Progenitor cell of endocrine pancreas (in vitro differentiated cells): ENCODE measurements at places on chromosomes 16 and 17.

- no peak overlapping the region for H3K27ac ChIP-seq
- H3K36me3 ChIP-seq, result no peaks in the 10 kb centered on the region
- H3K4me3 ChIP-seq, result no peak overlapping the region
- H3K4me1 ChIP-seq, result peaks cover 4% of the 10 kb centered on the region
- peaks cover 25% of the 10 kb centered on the region for H3K27me3 ChIP-seq
- DNase-seq, result no peak
Observed at GRCh38 chr16:77853161-77853560, 64.8 kb downstream of the VAT1L start.

GRCh38 chr16:10256784-10257641 is 74.8 kb upstream of the GRIN2A start:
- DNase-seq, result no peak
- H3K27me3 ChIP-seq, result no peaks in the 10 kb centered on the region
- H3K4me3 ChIP-seq, result no peak overlapping the region
- peaks cover 23% of the 10 kb centered on the region for H3K4me1 ChIP-seq
- H3K36me3 ChIP-seq, result no peaks in the 10 kb centered on the region

DNA sequence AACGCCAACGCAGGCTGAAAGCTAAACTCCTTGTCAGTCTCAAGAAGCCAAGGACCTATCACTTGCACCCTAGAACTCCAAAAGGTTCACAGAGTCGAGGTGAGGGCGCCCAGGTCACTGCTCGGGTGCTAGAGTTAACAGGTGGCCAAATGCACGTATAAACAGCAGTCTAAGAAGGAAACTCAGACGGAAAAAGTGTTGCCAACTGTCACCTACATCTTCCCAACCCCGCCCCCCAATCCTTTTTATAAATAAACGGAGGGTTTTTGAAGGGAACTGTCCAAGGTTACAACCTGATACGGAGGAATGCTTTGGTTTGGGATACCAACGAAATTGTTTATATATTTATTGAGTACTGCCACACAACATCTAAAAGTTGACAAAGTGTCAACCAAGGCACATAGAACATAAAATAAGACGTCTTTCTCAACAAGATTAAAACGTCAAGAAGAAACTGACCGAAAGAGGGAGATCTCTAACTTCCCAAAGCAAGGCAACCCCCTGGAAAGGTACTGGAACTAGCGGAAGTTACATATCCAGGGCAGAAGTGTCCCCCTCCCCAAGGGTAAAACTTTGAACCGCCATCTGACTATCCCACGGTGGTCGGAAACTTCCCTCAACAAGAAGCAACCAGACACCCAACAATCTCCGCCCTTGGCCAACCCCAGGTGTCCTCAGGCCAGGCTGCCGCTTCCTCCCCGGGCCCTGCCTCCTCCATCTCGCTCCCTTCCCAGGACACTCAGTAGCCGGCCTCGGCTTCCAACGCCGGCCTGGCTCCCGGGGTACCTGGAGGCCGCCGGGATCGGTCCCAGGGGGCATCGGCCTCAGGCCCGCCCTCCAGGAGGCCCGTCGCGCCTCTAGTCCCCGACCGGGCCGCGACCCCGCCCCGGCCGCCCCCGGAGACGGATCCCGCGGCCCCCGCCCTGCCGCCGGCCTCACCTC is 982 bp downstream of the SPAG9 start:
- H3K27ac ChIP-seq, result peak overlapping the region; percentile 99
- H3K27me3 ChIP-seq, result no peaks in the 10 kb centered on the region
- peaks cover 28% of the 10 kb centered on the region for H3K4me1 ChIP-seq
- H3K36me3 ChIP-seq, result no peaks in the 10 kb centered on the region
- no peak for DNase-seq
- H3K4me3 ChIP-seq, result peak overlapping the region; percentile 96

GRCh38 chr17:77645072-77646045 is 313.1 kb upstream of the TNRC6C start:
- H3K4me1 ChIP-seq, result no peaks in the 10 kb centered on the region
- peaks cover 37% of the 10 kb centered on the region for H3K27me3 ChIP-seq
- H3K36me3 ChIP-seq, result peaks cover 4% of the 10 kb centered on the region

DNA sequence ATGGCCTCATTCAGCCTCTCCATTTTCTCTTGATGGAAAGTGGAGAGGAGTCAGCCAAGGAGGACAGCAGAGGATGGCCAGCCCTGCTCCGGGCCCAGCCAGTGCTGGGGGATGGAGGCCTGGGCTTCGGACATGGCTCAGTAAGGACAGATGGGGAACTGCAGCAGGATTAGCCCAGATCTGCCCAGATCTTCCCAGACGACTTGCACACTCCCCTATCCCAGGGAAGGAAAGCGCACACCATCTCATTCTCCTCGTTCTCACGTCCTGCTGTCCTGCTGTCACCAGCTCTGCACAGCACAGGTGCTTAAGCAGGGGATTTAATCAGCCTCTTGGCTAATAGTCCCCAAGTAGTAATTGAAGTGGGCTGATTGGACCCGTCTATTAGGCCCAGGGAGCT is 100.2 kb upstream of the SDK2 start:
- H3K27me3 ChIP-seq, result peaks cover 29% of the 10 kb centered on the region
- peaks cover 2% of the 10 kb centered on the region for H3K4me1 ChIP-seq
- H3K4me3 ChIP-seq, result no peak overlapping the region
- no peaks in the 10 kb centered on the region for H3K36me3 ChIP-seq

GRCh38 chr17:59149841-59150511 is 5.0 kb downstream of the SKA2 start:
- H3K4me1 ChIP-seq, result peaks cover 27% of the 10 kb centered on the region
- peaks cover 4% of the 10 kb centered on the region for H3K36me3 ChIP-seq
- no peak overlapping the region for H3K4me3 ChIP-seq
- no peak overlapping the region for H3K27ac ChIP-seq
- no peak for DNase-seq
- H3K27me3 ChIP-seq, result no peaks in the 10 kb centered on the region

GRCh38 chr17:45906237-45906636 is 11.9 kb downstream of the MAPT start:
- H3K27me3 ChIP-seq, result peaks cover 39% of the 10 kb centered on the region
- DNase-seq, result no peak
- H3K27ac ChIP-seq, result no peak overlapping the region
- no peaks in the 10 kb centered on the region for H3K36me3 ChIP-seq
- H3K4me1 ChIP-seq, result no peaks in the 10 kb centered on the region

- H3K36me3 ChIP-seq, result peaks cover 7% of the 10 kb centered on the region
- H3K4me3 ChIP-seq, result no peak overlapping the region
- H3K27me3 ChIP-seq, result no peaks in the 10 kb centered on the region
- DNase-seq, result no peak
- no peak overlapping the region for H3K27ac ChIP-seq
Observed at GRCh38 chr17:80957461-80957941, 34.1 kb upstream of the CHMP6 start.

DNA sequence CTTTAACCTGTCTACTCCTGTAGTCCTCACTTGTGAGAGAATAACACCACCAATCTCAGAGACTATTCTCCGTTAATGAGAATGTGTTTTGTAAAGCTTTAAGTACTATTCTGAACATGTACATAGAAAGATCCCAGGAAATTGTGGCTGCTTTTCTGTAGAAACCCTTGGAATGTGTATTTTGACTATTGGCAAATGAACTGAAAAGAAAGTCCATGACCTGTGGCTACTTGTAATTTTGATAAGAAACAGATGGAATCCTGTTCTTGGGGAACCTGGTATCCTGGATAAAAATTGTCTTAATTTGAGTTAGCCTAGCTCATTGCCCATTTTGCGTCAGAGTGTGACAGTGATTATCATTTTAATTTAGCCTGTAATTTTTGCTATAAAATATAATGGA is 9.1 kb downstream of the CTCF start:
- H3K4me1 ChIP-seq, result peaks cover 1% of the 10 kb centered on the region
- no peaks in the 10 kb centered on the region for H3K27me3 ChIP-seq
- H3K27ac ChIP-seq, result no peak overlapping the region
- no peak overlapping the region for H3K4me3 ChIP-seq

- H3K4me3 ChIP-seq, result no peak overlapping the region
- H3K4me1 ChIP-seq, result no peaks in the 10 kb centered on the region
- no peak for DNase-seq
- no peak overlapping the region for H3K27ac ChIP-seq
Observed at GRCh38 chr16:4465977-4466779, 8.2 kb downstream of the NMRAL1 start.

- no peak overlapping the region for H3K27ac ChIP-seq
- no peak overlapping the region for H3K4me3 ChIP-seq
- peaks cover 39% of the 10 kb centered on the region for H3K4me1 ChIP-seq
- DNase-seq, result no peak
- H3K36me3 ChIP-seq, result peaks cover 4% of the 10 kb centered on the region
Observed at GRCh38 chr17:81039854-81040758, 5.2 kb downstream of the BAIAP2 start.
